Mesothelial cell of epicardium (in vitro differentiated cells): ENCODE measurements at places on chromosomes 5 and 9.

- DNase-seq: no peak
These were observed 66.6 kb upstream of the SPATA31D4 start for GRCh38 chr9:81861644-81862043.

DNA sequence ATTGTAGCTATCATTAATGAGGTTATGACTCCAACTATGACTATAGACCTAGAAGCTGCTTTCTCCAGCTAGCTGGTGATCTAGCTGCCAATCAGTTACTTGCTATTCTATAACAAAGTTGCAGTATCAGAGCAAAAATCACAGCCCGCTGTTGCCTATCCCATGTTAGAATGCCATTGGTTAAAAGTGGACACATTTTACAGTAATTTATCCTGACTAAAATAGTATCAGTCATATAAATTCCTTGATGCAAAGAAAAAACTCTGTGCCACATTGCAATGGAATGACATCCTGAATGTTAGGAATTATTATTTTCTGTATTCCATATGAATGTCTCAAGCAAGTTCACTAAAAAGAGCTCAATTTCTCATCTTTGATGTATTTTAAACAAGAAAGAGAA, 626.5 kb downstream of the PDE4D start:
- DNase-seq: no peak

DNA sequence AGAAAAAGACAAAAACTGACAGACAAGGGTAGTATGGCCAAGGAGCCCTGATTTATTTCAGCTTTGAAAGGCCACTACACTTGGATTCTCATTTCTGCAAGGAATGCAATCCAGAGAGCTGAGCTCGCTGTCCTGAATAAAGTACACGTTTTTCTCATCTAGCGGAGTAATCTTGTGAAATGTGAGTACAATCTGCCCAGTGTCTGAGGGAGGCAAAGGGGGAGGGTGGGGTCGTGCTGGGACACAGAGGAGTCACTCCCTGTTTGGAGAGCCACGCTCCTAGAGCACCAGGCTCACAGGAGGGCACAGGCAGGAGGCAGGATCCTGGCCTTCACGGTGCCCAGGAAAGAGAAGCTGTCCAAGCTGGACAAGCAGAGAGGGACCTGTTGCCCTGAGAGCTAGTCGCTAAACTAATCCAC, 51.0 kb upstream of the IFNK start:
- no peak for DNase-seq

GRCh38 chr9:89204801-89205200, 26.2 kb upstream of the SHC3 start:
- no peak for DNase-seq

DNA sequence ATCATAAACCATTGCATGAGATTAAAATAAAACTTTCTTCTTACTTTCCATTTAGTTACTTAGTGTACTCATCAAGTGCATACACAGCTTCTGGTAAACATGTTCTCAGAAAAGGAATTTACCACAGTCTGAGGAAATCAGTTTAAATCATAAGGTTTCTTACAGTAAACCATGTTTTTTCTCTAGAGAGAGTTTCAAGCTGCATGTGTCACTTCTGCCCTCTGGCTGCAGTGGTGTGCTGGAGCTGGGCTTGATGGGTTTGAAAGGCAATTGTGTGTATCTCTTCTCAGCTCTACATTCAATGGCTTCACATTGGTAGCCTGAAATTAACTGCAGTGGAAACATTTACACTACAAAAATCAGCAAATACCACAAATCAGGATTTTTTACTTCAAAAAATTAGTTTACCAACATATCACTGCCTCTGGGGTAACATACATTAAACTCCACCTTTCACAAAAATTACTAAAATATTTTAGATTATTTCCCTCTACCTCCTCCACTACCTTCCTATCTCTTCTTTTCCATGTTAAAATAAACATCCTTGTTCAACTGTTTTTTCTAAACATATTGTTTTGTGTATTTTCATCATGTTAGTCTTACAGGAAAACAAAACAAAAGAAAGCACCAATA, 414.3 kb downstream of the ANXA1 start:
- no peak for DNase-seq

DNA sequence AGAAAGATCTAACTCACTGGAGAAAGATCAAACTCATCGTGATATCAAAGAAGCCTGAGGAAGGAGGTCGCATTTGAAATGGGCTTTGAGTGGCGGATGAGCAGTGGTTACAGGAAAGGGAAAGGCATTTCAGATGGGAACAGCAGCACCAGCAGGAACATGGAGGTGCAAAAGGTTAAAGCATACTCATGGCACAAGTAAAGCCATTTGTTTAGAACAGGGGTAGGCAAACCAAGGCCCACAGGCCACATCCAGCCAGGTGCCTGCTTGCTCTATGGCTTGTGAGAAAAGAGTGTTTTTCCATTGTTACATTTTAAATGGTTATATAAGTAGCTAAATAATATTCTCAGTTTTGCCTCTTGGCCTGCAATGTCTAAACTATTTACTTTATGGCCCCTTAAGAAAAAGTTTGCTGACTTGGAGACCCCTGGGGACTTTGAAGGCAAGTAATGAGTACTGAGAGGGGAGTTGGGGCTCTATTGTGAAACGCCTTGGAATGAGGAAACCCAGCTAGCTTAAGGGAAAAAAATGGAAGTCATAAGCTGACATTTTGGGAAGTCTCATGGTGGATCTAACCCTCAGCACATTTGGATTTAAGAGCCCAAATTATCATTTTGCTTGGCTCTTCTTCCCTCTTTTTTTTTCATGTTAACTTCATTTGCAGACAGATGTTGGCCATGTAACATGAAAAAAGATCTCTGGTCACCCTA, 211.1 kb downstream of the NR3C1 start:
- no peak for DNase-seq

DNA sequence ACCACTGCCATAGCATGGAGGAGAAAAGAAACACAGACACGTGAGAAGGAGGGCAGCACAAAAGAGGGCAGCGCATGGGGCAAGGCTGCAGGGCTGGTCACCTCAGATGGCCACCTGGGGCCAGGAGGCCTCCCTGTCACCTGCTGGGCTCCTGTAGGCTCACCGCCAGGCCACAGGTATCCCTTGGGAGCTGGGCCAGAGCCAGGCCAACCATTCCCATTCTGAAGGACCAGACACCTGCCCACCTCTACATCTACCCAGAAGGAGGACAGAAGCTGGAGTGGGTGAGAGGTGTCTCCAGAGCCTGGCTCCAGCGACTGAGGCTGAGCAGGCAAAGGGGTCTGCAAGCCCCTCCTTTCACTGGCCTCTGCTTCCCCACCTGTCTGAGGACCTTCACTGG, 103.1 kb downstream of the PAX5 start:
- no peak for DNase-seq

GRCh38 chr5:176167800-176168199, 70.4 kb upstream of the SIMC1 start:
- DNase-seq: no peak

GRCh38 chr5:127040796-127041520, 10.6 kb upstream of the MARCHF3 start:
- DNase-seq: no peak

- DNase-seq: no peak
These were observed 390.8 kb upstream of the PTGER4 start for GRCh38 chr5:40288800-40289485.

DNA sequence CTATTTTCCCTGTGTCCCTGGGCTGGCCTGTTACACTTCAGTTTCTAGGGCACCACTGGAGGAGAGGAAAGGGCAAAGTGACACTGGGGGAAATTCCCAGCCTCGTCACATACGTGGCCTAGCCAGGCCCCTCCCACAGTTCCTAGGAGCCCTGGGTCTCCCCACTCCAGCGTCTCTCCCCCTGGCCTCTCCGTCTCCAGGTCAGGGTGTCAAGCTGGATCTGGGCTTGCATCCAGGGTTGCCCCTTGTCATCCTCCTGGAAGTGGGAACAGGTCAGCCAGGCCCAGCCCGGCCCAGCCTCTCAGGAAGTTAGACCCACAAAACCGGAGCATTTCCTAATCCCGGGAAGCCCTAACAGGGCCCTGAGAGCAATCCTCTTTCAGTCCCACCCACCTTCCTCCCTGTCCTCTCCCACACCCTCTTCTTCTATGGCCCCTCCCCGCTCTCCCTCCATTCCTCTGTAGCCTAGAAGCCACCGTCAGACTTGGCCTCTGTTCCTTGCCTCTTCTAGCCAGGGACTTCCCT, 4.7 kb upstream of the TNIP1 start:
- no peak for DNase-seq

DNA sequence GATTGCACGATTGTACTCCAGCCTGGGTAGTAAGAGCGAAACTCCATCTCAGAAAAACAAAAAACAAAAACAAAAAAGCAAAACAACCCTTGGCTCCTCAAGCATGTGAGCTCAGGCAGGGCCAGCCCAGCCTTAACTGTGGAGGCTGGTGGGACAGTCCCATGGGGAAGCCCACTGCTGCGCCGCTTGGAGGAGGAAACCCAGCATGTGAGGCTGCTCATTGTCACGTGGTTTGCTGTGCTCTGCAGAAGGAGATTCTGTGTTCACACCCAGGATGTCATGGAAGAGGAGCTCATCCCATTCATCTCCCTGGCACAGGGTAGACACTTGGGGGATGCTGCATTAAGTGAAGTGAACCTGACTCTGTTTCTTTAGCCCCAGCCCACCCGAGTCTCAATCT, 4.0 kb downstream of the ZBED3 start:
- DNase-seq: no peak

DNA sequence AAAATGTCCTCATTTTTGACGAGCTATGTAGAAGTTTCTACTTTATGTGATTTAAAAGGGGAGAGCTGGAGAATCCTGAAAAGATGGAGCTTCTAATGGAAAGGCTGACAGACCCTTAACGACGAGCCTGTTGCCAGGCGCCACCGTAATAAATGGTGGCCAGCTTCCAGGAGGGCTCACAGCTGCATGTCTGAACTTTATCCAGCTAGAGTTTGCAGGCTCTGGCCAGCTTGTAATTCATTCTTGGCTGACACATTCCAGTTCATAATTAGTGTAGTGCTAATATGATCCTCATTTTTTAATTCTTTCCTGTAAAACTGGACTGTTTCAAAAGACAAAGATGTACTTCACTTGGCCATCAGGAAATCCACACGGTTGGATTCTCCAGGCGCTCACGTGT, 246.7 kb downstream of the GAS1 start:
- DNase-seq: peak; percentile 47

DNA sequence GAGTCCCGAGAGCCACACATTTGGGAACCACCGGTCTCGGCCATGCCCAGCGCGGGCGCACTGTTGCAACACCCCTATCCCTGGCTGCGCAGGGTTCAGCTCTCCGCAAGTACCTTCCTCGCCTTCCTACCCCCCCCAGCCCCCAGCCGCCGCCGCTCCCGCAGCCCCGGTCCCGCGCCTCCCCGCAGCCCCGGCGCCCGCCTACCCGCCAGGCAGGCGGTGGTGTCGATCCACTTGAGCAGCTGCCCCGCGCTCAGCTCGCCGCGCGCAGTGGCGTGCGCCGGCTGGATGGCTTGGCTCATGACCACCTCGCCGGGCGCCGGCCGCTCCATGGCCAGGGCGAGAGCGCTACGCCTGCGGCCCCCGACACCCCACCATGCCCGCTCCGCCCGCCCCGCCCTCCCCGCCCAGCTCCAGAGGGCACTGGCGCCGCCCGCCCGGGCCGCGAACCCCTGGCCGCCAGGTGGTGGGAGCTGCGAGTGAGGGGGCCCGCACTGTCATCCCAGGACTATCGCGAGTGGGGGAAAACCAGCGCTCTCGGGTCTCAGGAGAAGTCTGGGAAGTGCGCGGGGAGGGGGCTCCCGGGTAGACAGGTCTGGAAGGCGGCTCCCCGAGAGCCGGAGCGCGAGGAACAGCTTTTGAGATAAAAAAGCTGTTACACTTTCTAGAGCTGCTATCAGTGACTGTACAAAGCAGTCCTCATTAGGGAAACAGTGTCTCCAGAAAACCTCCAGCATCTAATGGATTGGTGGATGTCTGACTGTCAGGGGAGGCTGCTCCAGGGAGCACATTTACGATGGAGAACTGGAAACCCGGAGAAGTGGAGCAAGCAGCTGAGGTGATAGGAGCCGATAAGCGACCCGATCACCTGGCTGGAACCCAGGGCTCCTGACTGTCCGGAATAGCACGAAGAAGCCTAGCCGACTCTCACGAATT, at the start of gene ACOT12:
TSS of gene ACOT12 (minus strand) at position 352 of the 936 bp plus-strand sequence. CDS start at position 332, 20 bp downstream.
- peak; percentile 43 for DNase-seq

- no peak for DNase-seq
These were observed 122.8 kb downstream of the SIL1 start for GRCh38 chr5:139075066-139076050.

- DNase-seq: no peak
These were observed 120.2 kb upstream of the SLC25A48 start for GRCh38 chr5:135714126-135714894.

GRCh38 chr5:31855134-31856040, 216.5 kb downstream of the PDZD2 start:
- DNase-seq: peak; percentile 61

GRCh38 chr9:70563431-70564204, 149.2 kb upstream of the KLF9 start:
- DNase-seq: no peak

- no peak for DNase-seq
These were observed 156.3 kb downstream of the GOLPH3 start for GRCh38 chr5:32017692-32018367.

- DNase-seq: no peak
These were observed 79.0 kb downstream of the AK8 start for GRCh38 chr9:132798817-132799790.
